ENCODE measurements at places on chromosomes 7 and 10. TPM values are rescaled to one million over a fixed set of nuclear protein-coding genes. Genes with fewer than 3 reads are reported as not detected.

GRCh38 chr7:45446195-45446944 is 127.8 kb upstream of the ADCY1 start:
- DNase-seq, result no peak
- no peaks in the 10 kb centered on the region for H3K36me3 ChIP-seq
- no peak overlapping the region for H3K27ac ChIP-seq
- no peaks in the 10 kb centered on the region for H3K27me3 ChIP-seq
- no peaks in the 10 kb centered on the region for H3K4me1 ChIP-seq

Gene SPDYE2B
- not detected for total RNA-seq

Gene PODXL
- total RNA-seq, result 116 TPM

Gene AGAP5
- total RNA-seq, result 9.1 TPM

DNA sequence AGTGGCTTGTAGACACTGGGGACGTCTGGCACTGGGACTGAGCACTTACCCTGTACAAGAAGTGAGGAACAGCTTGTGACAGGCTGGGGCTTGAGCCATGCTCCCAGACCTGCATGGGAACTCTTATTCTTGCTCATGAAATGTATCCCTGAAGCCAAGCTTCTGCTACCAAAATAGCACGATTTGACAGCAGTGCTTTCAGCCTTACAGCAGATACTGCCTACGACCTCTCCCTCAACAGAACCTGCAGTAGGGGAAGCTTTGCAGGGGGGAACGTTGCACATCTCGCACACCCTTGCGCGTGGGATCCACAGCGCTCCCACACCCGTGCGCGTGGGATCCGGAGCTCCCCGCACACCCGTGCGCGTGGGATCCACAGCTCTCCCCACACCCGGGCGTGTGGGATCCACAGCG is 88.0 kb downstream of the CREM start:
- DNase-seq, result no peak
- no peaks in the 10 kb centered on the region for H3K27me3 ChIP-seq
- no peak overlapping the region for H3K4me3 ChIP-seq
- H3K36me3 ChIP-seq, result no peaks in the 10 kb centered on the region

Gene AKR1C1
- 54.5 TPM for total RNA-seq

Gene PEX1
- total RNA-seq, result 12.4 TPM
